ENCODE measurements at places on chromosomes 7 and 10.

GRCh38 chr10:17675638-17676037, 31.7 kb downstream of the STAM start:
- no peak for DNase-seq

DNA sequence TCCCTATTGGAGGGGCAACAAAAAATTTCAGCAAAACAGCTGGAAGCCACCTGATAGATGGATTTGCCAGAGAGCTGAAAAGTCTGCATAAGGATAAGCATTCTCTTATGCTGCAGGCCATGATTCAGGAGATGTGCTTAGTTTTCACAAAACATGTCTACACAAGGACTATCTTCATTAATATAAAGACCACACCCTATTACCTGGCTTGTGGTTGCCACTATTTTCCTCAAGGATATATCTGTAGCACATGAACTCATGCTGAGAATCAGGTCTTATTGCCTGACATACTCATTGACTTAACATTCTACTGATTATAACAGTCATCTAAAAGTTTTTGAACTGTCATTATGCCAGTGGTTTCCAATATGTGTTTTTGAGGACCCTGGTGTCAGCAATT, 7.1 kb upstream of the COL17A1 start:
- no peak for DNase-seq

DNA sequence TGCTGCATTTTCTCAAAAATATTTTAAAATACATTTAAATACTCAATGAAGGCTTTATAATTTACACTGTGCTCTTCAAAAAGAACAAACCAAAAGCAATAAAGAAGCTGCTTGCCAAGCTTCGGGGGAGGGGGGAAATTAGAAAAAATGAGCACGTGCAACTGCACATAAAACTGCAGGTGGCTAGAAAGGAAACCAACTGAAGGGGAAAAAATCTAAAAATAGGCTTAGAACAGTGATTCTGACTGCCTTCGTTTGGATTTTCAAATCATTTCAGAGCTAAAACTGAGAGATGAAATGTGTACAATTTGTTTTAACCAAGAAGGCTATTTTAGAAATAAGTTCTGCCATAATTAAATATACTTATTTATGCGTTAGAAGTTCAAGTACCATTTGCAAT, 61.4 kb downstream of the ABI1 start:
- DNase-seq: no peak

GRCh38 chr7:20075992-20076820, 141.0 kb downstream of the MACC1 start:
- DNase-seq: no peak

DNA sequence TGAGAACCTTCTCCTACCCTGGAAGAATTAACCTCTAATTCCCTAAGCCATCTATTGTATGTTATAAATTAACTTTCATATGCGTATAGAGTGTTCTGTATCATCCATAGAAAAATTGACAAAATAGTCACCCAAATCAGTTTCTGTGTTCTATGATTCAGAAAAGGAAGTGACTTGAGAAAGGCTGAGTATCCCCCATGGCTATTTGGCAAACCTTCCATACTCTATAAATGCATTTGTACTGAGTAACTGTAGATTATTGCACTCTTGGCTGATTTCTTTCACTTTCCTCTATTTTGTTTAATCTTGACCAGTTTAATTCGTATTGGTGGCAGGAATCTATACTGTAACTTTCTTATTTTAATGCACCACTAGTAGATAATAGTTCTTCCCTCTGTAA, 182.2 kb downstream of the HTR7 start:
- no peak for DNase-seq

GRCh38 chr10:69323622-69324021, 45.3 kb downstream of the HK1 start:
- DNase-seq: no peak

DNA sequence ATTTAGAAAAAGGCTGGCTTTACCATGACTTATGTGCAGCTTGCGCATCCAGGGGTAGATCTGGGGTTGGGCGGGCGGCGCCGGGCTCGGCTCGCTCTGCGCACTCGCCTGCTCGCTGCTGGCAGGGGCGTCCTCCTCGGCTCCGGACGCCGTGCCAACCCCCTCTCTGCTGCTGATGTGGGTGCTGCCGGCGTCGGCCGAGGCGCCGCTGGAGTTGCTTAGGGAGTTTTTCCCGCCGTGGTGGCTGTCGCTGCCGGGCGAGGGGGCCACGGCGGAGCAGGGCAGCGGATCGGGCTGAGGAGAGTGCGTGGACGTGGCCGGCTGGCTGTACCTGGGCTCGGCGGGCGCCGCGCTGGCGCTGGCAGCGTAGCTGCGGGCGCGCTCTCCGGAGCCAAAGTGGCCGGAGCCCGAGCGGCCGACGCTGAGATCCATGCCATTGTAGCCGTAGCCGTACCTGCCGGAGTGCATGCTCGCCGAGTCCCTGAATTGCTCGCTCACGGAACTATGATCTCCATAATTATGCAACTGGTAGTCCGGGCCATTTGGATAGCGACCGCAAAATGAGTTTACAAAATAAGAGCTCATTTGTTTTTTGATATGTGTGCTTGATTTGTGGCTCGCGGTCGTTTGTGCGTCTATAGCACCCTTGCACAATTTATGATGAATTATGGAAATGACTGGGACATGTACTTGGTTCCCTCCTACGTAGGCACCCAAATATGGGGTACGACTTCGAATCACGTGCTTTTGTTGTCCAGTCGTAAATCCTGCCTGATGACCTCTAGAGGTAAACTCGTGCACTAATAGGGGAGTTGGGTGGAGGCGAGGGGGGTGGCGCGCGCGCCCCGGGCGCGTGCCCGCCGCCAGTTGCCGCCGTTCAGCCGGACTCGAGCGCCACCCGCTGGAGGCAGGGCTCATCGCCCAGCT, at the start of gene HOXA5:
HOXA5 (minus strand) TSS at position 659 of the 927 bp plus-strand sequence; CDS start at position 585, 74 bp downstream.
- DNase-seq: no peak

GRCh38 chr10:16652154-16652553, 130.5 kb upstream of the C1QL3 start:
- DNase-seq: peak; percentile 84

DNA sequence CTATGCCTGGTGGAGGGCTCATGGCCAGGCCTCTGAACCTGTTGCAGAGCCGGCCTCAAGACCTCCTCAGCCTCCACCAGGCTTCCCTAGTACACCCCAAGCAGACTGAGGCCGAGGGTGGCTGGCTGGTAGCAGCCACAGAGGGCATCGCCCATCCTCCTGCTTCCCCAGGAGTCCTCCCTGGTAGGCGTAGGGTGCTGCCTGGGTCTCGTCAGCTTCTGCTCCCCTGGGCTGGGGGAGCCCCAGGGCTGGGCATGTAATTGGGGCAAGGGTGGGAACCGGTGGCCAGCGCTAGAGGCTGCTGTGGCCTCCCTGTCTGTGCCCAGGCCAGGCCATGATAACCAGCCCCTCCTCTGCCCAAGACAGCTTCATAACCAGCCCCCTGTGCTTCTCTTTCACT, 32.6 kb downstream of the TBATA start:
- DNase-seq: no peak

DNA sequence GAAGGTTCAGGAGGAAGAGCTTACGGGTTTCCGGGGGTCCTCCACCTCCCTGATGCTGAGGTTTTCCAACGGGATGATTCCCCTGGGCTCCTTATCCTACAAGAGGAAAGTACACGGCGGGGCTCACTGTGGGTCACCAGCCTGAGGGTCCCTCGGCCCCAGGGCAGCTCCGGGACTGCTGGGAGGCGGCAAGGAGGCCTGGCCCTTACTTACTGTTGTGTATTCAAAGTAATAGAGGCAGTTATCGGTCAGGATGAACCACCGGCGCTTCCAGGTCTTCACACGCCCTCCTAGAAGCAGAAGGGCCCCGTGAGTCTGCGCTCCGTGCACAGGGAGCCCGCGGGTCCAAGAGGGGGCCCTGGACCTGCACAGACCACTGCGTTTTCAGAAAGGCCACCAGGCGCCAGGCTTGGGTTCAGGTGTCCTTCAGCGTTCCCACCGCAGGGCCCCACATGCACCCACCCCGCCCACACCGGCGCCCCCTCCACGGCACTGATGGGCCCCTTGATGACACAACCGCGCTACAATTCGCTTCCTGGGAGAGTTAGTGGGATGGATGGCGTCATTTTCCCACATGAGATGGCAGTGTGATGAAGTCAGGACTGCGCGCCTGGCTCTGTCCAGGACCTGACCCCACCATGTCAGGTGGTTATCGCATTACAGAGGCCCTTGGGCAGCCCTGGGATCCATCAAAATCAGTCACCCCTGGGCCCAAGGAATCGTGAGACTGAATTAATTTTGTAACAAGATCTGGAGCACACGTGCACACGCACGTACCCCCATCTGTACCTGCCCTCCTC, 106.7 kb downstream of the CYTH3 start:
- no peak for DNase-seq

DNA sequence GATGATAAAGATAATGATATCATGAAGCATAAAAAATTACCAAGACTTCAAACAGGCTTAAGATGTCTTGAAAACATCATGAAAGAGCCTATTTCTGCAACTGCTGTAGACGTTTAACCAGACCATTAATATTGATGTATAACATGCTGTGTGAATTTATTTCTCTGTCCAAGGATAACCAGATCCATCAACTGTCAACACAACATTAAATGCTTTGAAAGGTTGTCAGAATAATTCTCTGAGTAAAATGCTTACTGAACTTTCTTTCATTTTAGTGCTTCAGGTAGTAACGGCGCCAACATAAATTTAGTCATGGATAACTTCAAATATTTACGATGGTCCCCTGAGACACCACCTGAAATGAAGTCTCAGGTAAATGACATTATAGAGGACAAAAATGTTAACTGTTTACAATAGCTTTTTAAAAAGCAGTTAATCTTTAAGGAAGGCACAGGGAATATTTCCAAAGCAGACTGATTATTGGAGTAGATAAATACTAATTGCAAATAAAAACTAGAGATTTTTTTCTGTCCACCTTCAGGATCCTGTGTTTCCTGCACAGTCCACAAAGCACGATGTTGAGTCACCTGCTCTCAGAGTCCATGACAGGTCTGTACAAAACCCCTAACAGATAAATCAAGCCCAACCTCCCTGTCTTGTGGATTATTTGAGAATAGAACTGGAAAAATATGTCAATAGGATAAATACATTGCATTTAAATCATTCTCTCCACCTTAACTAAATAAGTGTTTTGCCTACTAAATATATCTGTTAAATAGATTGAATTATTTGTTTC, 1213.2 kb downstream of the XPNPEP1 start:
- DNase-seq: no peak

- no peak for DNase-seq
Measured at GRCh38 chr7:34177476-34177875, 272.1 kb downstream of the BMPER start.

- DNase-seq: no peak
Measured at GRCh38 chr7:108289852-108290251, 159.7 kb upstream of the LAMB4 start.

DNA sequence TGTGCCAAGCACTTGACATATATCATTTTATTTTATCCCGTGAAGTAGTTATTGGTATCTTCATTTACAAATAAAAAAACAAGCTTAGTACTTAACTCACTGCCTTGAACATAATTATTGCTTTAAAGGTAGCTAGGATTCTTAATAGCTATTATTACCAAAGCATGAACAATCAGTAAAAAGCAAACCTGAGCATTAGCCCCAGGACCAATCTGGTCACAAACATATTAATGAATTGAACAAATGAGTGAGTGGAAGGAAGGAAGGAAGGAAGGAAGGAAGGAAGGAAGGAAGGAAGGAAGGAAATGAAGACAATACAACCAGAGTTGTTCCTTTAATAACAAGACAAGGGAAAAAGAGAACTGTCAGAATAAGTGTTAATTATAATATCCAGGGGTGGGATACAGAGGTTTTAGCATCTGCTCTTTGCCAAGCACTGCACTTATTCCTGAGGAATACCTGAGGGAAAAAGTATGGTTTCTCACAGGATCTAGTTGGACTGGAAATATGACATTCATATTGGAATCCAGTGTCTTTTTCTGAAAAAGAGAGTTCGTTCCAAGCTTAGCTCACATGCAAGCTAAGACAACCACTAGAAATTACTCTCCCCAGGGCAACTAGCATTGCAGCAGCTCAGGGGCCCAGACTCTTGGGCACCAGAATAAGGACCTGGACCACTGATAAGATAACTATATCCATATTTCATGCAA, 172.9 kb upstream of the MGMT start:
- no peak for DNase-seq

Data from PC-9 (cell line).